ENCODE measurements at places on chromosomes 16 and 17.

- DNase-seq: no peak
Observed at GRCh38 chr17:13359774-13360173, 242.0 kb downstream of the HS3ST3A1 start.

DNA sequence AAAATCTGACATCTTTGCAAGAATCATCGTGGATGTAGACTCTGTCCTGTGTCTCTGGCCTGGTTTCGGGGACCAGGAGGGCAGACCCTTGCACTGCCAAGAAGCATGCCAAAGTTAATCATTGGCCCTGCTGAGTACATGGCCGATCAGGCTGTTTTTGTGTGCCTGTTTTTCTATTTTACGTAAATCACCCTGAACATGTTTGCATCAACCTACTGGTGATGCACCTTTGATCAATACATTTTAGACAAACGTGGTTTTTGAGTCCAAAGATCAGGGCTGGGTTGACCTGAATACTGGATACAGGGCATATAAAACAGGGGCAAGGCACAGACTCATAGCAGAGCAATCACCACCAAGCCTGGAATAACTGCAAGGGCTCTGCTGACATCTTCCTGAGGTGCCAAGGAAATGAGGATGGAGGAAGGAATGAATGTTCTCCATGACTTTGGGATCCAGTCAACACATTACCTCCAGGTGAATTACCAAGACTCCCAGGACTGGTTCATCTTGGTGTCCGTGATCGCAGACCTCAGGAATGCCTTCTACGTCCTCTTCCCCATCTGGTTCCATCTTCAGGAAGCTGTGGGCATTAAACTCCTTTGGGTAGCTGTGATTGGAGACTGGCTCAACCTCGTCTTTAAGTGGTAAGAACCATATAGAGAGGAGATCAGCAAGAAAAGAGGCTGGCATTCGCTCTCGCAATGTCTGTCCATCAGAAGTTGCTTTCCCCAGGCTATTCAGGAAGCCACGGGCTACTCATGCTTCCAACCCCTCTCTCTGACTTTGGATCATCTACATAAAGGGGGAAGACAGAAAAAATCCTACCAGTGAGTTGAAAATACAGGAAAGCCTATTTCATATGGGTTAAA lies at the start of gene G6PC1:
Gene G6PC1, plus strand, starts transcription at position 340 of the 872 bp plus-strand sequence. Its CDS starts 78 bp downstream, at position 418.
- DNase-seq: no peak

- no peak for DNase-seq
Observed at GRCh38 chr17:57512258-57512657, 232.8 kb downstream of the CCDC182 start.

GRCh38 chr17:80145076-80146075 lies 1.6 kb downstream of the EIF4A3 start:
- no peak for DNase-seq

GRCh38 chr16:67163999-67164558 lies 466 bp upstream of the HSF4 start:
- DNase-seq: no peak

- DNase-seq: no peak
Observed at GRCh38 chr16:67968400-67969253, at the start of gene SLC12A4. SLC12A4 (minus strand) TSS chr16:67968637; CDS start chr16:67968553, 84 bp downstream.

GRCh38 chr17:75152922-75153779 lies 1.2 kb downstream of the JPT1 start:
- DNase-seq: no peak

- no peak for DNase-seq
Observed at GRCh38 chr16:27318392-27319256, 4.8 kb downstream of the IL4R start.

GRCh38 chr16:89828199-89828869 lies at the start of gene SPIRE2:
SPIRE2 (plus strand) TSS chr16:89828475; CDS start chr16:89828551, 76 bp downstream.
- no peak for DNase-seq

GRCh38 chr17:78341559-78342448 lies 18.1 kb downstream of the SOCS3 start:
- no peak for DNase-seq

- no peak for DNase-seq
Observed at GRCh38 chr16:1950047-1950446, 4.4 kb downstream of the RPL3L start.

DNA sequence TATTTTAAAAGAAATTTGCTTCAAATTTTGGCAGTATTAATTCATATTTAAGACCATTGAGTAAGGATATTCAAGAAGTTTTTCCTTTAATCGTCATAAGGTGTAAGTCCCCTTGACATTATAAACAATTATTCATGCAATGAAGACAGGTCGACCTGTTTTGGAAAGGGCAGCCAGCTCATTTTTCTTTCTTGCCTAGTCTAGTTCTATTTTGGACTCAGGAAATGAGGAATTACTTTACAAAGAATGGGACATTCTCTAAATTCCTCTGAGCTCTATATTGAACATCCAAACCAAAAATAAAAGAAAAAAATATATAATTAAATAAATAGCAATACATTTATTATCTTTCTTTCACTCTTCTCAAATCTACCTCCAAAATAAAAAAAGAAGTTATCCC lies 595.6 kb upstream of the KIF2B start:
- no peak for DNase-seq

DNA sequence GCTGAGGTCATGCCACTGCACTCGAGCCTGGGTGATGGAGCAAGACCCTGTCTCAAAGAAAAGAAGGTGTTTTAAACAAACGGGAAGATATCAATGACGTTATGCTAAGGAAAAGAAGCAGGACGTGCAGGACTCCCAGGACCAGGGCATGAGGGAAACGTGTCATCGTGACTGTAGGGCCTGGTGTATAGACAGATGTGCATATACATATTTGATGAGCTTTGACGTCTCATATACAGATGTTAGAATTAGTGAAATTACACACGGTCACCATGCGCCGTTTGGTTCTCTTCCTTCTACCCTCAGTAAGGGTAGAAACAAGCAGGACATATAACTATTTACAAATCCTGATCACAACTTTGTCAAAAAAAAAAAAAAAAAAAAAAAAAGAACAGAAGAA lies 17.6 kb upstream of the PVALEF start:
- DNase-seq: no peak

- DNase-seq: no peak
Observed at GRCh38 chr16:48511071-48511540, 98.9 kb downstream of the N4BP1 start.

DNA sequence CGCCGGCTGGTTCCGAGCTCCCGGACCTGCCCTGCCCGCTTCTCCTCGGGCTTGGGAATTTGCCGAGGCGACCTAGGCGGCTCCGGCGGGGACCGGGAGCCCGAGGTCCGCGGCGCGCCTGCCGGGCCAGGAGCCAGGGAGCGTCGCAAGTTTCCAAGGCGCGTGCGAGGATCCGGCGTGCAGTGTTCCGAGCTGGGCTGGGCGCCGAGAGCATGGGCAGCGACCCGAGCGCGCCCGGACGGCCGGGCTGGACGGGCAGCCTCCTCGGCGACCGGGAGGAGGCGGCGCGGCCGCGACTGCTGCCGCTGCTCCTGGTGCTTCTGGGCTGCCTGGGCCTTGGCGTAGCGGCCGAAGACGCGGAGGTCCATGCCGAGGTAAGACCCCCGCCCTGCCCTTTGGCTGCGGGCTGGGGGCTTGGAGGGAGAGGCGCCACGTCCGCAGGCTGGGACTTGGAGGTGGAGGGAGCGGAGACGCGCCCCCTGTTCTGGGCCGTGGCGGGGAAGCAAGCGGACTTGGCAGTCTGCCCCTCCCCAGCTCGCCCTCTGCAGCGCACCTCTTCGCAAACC lies 668 bp downstream of the MMP15 start:
- no peak for DNase-seq

GRCh38 chr16:80547145-80547544 lies 6.4 kb downstream of the DYNLRB2 start:
- no peak for DNase-seq

DNA sequence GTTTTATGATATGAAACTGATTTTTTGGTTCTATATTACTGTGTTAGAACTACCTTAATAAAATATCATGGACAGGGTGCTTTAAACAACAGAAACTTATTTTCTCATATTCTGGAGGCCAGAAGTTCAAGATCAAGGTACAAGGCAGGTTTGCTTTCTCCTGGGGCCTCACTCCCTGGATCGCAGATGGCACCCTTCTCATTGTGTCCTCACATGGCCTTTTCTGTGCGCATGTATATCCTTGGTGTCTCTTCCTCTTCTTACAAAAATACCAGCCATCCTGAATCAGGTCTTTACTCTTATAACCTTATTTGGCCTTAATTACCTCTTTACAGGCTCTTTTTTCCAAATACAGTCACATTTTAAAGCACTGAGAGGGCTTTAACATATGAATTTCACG lies 906.1 kb downstream of the CDH11 start:
- no peak for DNase-seq

DNA sequence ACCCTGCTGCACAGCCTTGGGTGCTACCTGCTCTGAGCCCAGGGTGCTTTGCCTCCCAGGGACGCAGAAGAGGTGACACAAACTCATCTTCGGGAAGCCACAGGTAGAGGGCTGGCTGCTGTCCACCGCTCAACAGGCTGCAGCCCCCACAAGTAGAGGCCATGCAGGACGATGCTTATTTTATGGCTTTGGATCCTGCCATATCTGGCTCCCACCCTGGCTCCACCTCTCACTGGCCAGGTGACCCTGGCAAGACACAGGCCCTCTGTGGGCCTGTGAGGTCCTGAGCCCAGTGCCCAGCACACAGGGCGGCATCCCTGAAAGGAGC lies 11.3 kb upstream of the BCAR1 start:
- DNase-seq: no peak

GRCh38 chr17:35586569-35587073 lies 501 bp upstream of the AP2B1 start:
- DNase-seq: no peak

- DNase-seq: no peak
Observed at GRCh38 chr16:77788181-77789084, at the start of gene VAT1L. VAT1L (plus strand) TSS chr16:77788564; CDS start chr16:77788683, 119 bp downstream.

DNA sequence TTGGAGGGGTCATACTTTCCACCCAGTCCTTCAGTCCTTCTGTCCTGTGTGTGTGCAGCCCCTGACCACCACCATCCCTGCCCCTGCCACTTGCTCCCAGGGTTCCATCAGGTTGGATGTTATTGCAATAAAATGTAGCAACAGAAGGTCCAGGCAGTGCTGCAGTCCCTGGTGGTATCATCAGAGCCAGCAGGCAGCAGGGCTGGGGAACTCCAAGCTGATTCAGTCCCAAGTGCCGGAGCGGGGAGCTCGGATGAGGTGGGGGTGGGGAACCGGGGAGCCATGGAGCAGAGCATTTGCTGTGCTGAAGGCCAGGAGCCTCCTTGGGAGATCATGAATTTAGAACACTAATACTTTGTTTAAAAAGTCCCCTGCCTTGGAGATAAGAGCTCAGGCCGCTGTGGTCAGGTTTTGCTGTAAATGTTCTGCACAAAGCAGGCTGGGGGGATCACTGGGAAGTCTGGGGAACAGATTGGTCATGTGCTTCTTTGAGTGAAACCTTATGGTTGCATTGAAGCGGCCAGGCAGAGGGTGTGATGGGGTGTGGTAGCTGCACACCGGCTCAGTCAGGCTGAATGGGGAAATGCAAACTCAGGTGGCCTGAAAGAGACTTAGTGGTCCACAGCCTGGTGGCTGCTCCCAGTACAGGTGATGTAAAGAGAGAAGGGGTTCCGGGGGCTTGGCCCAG lies 225.9 kb downstream of the SEC14L1 start:
- no peak for DNase-seq

GRCh38 chr16:66204756-66205155 lies 161.7 kb upstream of the CDH5 start:
- no peak for DNase-seq

DNA sequence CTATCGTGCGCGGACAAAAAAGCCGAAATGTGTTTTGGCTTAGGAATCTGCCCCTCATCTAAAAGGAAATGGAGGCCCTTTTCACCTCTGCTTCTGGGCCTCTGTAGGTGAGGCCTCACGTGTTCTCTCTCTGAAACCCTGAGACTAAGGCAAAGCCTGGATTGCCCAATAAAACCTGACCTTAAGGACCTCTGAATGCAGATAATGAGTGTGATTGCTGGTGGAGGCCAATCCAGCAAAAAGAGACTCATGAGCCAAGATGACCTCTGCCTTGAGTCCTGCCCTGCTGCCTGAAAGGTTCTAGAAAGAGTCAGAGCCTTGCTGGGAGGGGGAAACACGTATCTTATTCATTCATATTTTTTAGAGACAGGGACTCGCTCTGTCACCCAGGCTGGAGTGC lies 44.5 kb upstream of the ABR start:
- DNase-seq: no peak

DNA sequence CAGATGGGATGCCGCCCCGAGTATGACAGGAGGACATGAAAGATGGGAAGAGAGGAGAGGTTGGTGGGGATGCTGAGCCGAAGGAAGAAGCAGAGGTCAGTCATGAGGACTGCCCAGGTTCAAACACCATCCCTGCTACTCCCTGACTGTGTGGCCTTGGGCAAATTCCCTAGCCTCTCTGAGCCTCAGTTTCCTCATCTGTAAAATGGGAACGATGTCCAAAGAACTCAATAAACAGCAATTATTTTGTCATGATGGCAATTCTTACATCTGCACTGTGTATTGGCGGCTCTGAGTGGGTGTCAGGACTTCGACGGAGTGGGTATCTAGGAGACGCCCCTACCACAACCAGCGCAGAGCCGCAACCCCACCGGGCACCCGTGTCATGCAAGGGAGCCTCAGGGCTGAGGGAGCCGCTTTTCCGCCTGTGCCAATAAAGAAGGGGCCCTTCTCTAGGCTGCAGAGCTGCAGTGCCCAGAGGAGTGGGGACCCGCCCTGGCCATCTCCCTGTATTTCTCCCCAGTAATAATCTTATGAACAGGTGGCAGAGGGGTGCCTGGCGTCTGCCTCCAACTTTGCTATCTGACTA lies 173.2 kb downstream of the ZNF423 start:
- no peak for DNase-seq

DNA sequence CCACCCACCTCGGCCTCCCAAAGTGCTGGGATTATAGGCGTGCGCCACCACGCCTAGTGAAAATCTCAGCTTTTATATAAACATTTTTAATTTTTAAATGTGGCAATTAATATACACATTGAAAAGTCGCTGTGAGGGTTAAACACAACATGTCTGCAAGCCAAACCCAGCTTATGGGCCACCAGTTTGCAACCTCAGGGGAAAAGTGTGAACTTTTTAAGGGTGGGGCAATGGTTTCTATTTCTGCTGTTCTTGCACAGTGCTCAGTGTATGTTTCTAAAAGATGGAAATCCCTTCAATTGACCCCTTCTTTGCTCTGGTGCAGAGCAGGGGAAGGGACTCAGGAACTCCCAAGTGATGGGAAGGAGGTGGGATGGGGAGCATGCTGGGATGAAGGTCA lies 18.3 kb upstream of the SUPT4H1 start:
- DNase-seq: no peak
